ENCODE measurements at places on chromosomes 12 and 14. TPM values are rescaled to one million over a fixed set of nuclear protein-coding genes. Genes with fewer than 3 reads are reported as not detected.

Gene MLH3
- polyA plus RNA-seq: 46.8 TPM

Gene SELPLG
- polyA plus RNA-seq: 3.8 TPM

Gene SSPN
- polyA plus RNA-seq: 7.8 TPM

Gene FGFR1OP2
- polyA plus RNA-seq: 66.7 TPM

Gene ADAMTS20
- polyA plus RNA-seq: not detected

Gene FLRT2
- polyA plus RNA-seq: 20.3 TPM

Gene PLEK2
- polyA plus RNA-seq: 339 TPM

Gene SLC25A21
- polyA plus RNA-seq: 0.68 TPM

Gene SAMD4A
- 2.2 TPM for polyA plus RNA-seq

Gene TMPRSS12
- 0.03 TPM for polyA plus RNA-seq

Gene EPYC
- not detected for polyA plus RNA-seq
